ENCODE measurements at places on chromosomes 3 and 15.

GRCh38 chr3:190618330-190619030, 104.6 kb downstream of the IL1RAP start:
- no peak for DNase-seq

DNA sequence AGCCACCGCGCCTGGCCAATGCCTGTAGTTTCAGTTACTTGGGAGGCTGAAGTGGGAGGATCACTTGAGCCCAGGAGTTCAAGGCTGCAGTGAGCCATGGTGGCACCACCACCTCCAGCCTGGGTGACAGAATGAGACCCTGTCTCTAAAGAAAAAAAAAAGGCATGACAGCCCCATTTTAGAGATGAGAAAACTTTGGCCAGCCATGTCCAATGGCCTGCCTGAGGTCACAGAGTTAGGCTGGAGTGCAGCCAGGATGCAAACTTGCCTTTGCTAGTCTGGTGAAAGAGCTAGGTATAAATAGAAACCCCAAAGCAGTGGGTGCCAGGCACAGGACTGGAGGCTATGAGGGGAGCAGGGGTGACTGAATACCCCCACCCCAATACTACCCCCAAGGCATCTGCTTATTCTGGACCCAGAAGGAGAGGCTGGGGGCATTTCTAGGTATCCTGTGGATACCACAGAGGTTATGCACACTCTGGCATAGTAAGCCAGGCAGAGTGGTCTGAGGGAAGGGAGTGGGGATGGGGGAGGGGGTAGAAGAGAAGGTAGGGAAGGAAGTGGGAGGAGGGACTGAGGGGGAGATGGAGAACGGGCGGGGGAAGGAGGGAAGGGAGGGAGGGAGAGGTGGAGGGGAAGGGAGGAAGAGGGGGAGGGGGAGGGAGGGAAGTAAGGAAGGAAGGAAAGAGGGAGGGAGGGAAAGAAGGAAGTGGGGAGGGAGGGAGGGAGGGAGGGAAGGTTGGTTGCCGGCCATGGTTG, 16.2 kb upstream of the C15orf39 start:
- DNase-seq: no peak

GRCh38 chr15:64333986-64334929, 21.7 kb downstream of the CSNK1G1 start:
- DNase-seq: no peak

- no peak for DNase-seq
Measured at GRCh38 chr15:60509470-60509869, 30.5 kb upstream of the ICE2 start.

- no peak for DNase-seq
Measured at GRCh38 chr15:35929740-35930444, 383.9 kb upstream of the DPH6 start.

DNA sequence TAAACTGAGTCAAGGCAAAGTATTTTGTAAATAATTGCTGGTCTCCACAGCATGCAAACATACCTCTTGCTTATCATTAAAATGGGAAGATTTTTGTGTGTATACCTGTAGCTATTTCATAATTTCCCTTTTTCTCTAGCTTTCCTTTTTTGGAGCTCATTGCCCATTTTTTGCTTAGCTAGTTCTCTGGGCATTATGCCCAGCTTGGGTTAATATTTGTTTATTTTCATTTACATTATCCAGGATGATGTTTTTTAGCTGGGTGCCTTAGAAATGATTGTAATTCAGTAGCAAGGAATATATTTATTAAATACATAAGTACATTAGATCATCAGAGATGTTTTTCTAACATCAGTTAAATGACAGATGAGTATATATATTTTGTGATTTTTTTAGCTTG, 1271.7 kb upstream of the GBE1 start:
- DNase-seq: no peak

- no peak for DNase-seq
Measured at GRCh38 chr3:164393171-164393570, 685.1 kb downstream of the SI start.

DNA sequence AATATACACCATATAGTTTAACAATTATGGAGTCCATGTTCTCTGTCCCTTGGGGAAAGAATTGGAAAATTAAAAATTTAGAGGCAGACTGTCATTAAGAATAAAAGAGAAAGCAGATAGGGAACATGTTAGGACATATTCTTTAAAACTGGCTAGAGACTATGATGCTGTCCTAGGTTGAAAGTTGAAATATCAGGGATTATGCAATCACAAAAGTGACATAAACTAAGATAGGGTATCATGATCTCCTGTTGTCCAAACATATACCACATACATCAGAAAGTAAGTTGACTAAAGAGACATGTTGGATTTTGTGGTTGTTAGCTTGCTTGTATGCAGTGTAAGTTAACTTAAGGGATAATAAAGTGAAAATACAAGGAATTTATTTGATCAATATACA, 9.9 kb upstream of the EID1 start:
- DNase-seq: no peak

GRCh38 chr3:172511783-172512762, 11.2 kb downstream of the TNFSF10 start:
- DNase-seq: peak; percentile 34

DNA sequence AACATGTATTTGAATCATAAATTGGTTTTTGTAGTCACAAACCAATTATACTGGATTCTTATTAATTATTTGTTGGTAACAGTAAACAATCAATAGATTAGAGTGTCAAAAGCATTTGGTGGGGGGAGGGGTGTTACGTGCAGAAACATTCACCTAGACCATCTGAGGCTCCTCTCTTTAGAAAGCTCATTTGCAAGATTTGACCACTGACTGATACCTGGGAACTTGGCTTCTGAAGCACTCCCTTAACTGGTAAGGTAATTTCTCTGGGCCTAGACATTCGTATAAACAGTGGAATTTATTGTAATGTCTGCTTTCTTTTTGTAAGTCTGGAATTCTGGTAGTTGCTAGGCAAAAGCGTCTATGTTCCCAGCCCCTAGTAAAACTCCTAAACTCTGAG, 243.8 kb upstream of the GBE1 start:
- no peak for DNase-seq

GRCh38 chr3:196662711-196663571, 23.4 kb downstream of the NRROS start:
- DNase-seq: peak; percentile 58

GRCh38 chr3:110897046-110897445, 174.6 kb upstream of the NECTIN3 start:
- no peak for DNase-seq

- DNase-seq: no peak
Measured at GRCh38 chr3:4261406-4261805, 41.8 kb upstream of the SETMAR start.

DNA sequence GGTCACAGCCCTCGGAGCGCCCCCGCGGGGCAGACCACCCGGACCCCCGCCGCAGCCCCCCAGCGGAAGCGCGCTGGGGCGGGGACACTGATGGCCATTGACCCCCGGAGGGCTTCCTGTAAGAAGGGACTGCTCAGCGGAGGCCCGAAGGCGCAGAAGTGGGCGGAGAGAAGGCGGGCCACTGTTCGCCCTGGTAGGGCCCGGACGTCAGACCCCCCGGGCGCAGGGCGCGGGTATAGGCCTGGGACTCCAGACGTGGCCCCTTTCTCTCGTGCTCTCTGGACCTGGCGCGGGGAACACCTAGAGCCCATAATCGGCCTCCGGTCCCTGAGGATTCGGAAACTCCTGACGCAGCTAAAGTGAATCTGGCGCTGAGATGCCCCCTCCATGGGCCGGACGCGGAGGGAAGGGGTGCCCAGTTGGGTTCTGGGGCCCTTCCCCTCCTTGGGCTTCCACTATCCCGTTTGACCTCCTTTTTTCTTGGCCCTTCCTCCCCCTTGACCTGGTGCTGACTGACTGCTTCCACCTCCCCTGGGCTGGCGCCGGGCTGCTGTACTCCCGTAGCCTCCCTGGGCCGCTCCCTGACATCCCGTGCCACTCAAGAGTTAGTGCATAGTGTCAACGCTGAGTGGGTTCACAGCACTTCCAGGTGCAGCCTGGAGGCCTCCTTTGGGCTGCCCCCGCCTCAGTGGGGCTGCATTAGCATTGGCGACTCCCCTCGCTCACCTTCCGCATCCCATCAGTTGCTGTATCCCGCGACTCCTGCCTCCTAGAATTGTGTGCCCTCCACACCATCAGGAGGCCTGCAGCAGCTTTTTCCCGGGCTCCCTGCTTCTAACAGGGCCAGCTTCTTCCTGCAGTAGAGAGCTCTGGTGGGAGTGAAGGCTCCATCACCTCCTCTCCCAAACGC, 694 bp downstream of the ABTB1 start:
- DNase-seq: peak; percentile 63

DNA sequence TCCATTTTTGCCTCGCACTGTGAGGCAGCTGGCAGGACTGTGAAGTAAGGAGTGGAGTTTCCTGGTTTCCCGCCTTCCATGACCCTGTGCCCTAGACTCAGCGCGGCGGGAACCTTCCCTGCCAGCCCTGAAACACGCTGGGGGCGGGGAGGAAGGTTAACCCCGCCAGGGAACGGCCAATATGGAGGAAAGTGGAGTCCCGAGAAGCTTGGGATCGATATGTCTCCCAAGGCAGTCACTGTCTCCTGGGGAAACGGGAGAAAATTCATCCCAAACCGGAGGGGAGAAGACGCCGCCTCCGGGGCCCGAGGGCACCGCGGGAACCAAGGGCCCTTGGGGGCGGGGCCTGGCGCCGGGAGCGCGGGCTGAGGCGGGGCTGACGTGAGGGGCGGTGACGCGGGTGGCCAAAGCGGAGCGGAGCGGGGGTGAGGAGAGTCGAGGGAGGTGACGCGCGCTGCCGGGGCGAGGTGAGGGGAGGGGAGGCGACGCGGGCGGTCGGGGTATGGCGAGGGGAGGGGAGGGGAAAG, at the start of gene HMCES:
Gene HMCES, plus strand, starts transcription at position 432 of the 527 bp plus-strand sequence. CDS start 863 bp downstream, outside the sequence.
- peak; percentile 87 for DNase-seq

- no peak for DNase-seq
Measured at GRCh38 chr15:63449731-63450130, 54.7 kb upstream of the USP3 start.

DNA sequence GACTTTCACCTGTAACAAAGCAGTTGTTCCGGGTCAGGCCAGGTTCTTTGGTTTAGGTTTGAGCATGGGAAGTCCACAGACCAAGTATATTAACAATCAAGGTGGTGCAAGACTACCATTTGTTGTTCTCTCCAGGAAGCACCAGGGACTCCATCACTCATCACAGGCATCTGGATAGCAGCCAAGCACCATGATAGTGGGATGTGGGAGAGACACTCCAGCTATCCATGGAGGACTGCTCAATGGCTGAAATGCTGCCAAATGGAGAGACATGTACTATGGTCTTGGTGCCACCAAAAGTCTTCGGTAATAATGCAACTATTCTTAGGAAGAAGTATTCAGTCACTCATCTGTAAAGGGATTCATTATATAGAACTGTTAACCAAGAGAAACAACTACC, 143.0 kb downstream of the TNIK start:
- DNase-seq: peak; percentile 26

DNA sequence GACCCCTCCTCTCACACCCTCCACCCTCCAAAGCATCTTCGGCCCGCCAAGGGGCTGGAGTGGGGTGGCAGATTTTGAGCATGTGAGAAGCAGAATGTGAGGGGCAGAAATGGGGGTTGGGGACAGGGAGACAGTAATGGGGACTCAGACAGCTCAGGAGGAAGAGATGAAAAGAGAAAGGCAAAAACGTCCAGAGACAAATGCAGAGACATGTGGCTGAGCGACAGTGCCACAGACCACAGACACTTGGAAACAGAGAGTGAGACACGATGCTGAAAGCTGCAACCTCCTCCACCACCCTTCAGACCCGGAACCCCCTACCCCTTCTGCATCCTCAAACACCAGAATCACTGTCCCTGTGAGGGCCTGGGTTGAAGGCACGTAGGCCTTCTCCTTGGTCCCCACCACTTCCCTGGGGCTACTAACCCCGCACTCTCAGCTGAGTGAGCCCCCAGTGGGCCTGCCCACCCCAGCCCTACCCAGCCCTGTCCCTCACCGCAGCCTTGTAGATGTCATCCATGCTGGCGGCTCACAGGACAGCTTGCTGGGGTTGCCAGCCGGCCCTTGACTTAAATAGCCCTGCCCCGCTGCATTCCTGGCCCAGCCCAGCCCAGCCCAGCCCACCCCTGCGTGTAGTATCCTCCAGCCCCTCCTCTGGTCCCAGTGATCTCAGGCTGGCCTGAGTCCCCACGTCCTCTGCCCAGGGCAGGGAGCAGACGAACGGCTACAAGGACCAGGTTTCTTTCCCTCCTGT, at the start of gene TNNC1:
Gene TNNC1, minus strand, starts transcription at position 546 of the 754 bp plus-strand sequence. Its CDS starts 26 bp downstream, at position 520.
- no peak for DNase-seq

DNA sequence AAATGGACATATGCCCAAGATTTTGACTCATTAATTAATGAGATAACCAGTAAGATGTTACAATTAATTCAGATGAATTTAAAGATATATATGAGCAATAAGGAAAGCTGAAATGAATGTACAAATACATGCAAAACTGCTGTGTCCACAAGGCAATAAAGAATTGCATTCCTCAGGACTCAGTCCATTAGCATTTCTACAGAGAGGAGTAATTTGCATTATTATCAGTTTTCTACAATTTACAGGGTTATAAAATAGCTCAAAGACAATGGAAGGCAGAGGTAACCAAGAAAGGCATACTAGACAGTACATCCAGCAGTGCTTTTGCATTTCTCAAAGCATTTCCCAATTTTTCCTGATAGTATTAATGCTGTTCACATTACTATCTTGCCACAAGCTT, 377.1 kb upstream of the GOLIM4 start:
- no peak for DNase-seq

DNA sequence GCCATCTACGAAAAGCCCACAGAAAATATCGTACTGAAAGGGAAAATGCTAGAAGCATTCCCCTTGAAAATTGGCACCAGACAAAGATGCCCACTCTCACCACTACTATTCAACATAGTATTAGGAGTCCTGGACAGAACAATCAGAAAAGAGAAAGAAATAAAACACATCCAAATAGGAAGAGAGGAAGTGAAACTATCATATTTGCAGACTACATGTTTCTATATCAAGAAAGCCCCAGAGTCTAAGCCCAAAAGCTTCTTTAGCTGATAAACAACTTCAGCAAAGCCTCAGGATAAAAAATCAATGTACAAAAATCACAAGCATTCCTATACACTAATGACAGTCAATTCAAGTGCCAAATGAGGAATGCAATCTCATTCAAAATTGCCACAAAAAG, 15.6 kb downstream of the OR5K3 start:
- no peak for DNase-seq

GRCh38 chr3:123804676-123805075, 79.5 kb downstream of the MYLK start:
- no peak for DNase-seq

DNA sequence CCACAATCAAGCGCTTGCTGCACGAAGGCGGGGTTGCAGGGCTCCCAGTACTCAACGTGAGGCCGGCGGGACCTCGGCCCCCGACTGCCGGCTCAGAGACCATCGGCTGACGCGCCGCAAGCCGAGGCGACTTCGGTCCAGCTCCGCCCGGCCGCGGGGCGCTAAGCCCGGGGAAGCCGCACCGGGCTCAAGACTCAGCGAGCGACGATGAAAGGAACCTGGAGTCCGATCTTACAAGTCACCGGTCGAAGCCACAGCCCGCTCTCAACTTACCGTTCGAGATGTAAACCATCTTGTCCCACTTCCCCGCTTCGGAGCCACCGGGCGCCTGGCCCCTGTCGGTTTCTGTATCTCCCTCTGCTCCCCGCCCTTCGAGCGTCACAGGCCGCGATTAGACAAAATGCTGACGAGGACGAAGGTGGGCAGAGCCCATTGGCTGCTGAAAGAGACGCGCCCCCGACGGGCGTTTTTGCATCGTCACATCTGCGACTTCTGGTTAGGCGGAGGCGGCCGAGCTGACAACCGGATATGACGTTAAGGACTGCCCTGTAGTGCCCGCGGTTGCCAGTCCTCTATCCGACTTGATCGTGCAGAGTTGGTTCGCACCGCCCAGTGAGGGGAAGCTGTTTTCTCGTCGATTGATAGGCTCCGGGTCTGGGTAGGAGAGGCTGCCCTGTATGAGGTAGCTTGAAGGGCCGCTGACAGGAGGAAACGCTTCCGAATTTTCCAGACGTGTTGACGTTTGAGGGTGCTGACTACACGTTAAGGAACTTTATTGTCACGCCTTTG, at the start of gene SELENOK:
Gene SELENOK, minus strand, starts transcription at position 363 of the 789 bp plus-strand sequence.
- DNase-seq: peak; percentile 99

Data from fibroblast of skin of right biceps (primary cell).